Activated CD4-positive, alpha-beta memory T cell treated with anti-CD3 and anti-CD28 coated beads for 36 hours (primary cell): ENCODE measurements at places on chromosomes 13 and 19.

GRCh38 chr19:9565900-9566705 lies 18.2 kb downstream of the ZNF121 start:
- DNase-seq = no peak
- H3K4me1 ChIP-seq = no peaks in the 10 kb centered on the region
- H3K27me3 ChIP-seq = no peaks in the 10 kb centered on the region

GRCh38 chr19:10935371-10936059 lies 6.9 kb downstream of the TIMM29 start:
- no peak overlapping the region for H3K27ac ChIP-seq
- no peak overlapping the region for H3K4me3 ChIP-seq
- H3K27me3 ChIP-seq = no peaks in the 10 kb centered on the region
- no peak for DNase-seq
- H3K36me3 ChIP-seq = peaks cover 3% of the 10 kb centered on the region

- H3K36me3 ChIP-seq = no peaks in the 10 kb centered on the region
- no peak overlapping the region for H3K27ac ChIP-seq
- peaks cover 16% of the 10 kb centered on the region for H3K4me1 ChIP-seq
- H3K4me3 ChIP-seq = no peak overlapping the region
These were observed 33.8 kb upstream of the MYO16 start for GRCh38 chr13:108595436-108596274.

DNA sequence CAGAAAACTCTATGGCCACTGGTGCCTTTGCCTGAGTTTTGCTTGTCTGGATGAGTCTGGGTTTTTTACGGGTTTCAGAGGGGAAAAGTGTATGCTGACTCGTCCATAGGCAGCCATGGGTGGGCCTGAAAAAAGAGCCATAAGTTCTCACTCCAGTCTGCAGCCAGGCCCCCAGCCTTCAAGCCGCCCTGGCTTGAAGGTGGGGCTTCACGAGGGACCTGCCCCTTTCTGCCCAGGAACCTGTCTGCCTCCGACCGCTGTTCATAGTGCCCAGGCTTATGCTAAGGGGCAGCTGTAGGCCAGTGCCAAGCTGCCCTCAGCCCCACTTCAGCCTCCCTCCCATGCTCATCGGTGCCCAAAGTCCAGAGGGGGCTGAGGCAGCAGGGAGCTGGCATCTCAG lies 385.2 kb downstream of the PCDH9 start:
- DNase-seq = no peak
- H3K4me3 ChIP-seq = no peak overlapping the region
- no peaks in the 10 kb centered on the region for H3K4me1 ChIP-seq
- no peak overlapping the region for H3K27ac ChIP-seq

GRCh38 chr19:11410682-11411081 lies 8.4 kb downstream of the RGL3 start:
- H3K27ac ChIP-seq = no peak overlapping the region
- H3K4me3 ChIP-seq = no peak overlapping the region
- H3K27me3 ChIP-seq = peaks cover 11% of the 10 kb centered on the region
- no peak for DNase-seq
- H3K36me3 ChIP-seq = no peaks in the 10 kb centered on the region

DNA sequence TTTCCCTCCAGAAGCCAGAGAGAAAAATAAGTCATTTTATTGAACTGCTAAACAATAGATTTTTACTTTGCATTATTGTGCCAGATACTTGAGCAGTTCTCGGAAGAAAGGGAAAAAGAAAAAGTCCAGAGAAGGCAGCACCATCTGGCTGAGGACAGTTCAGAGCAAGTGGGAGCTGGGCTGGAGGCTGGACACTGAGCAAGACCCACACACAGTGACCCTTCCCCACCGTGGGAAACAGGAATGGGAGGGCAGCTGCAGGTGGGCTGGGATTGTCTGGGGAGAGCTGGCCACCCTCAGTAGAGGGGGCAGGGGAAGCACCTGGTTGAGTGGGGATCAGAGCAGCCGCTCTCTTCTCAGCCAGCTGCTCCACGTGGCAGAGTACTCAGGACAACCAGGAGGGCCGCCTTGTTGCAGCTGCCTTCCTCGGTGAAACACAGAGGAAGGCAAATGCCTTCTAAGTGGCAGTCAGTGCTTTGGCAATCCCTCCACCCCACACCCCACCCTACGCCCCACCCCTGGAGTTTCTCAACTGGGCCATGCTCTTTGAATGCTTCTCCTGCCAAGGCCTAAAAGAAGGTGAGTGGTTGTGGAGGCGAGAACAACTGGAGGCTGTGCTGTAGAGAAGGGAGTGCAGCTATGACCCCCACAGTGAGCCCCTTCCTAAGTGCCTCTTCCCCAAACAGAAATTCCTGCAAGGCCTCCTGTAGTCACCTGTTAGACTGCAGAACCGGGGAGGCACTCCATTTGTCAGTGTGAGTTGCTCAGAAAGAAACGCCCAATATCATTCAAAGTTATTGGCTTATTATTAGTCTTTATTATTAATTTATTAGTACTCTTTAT lies 179.3 kb downstream of the ZIC5 start:
- H3K4me1 ChIP-seq = no peaks in the 10 kb centered on the region
- H3K36me3 ChIP-seq = peaks cover 4% of the 10 kb centered on the region
- H3K27me3 ChIP-seq = no peaks in the 10 kb centered on the region
- H3K4me3 ChIP-seq = no peak overlapping the region

DNA sequence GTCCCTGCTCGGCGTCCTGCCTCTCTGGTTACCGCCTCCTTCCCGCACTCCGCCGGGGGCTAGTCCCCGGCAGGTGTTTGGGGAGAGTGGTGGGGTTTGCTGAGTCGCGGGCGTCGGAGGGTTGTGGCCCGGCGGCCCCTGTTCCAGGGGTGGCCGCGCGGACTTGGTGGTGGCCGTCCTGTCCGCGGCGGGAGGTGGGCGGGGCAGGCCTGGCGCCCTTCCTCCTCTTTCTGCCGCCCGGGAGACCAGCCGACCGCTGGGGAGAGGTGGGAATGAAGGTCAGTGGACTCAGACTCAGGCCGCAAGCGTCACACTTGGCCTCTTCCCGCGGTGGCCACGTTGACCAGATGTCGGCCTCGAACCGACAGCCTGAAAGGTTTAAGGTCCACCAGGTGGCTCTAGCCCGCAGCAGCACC lies 61.8 kb downstream of the ZNF723 start:
- H3K27ac ChIP-seq = no peak overlapping the region
- no peak overlapping the region for H3K4me3 ChIP-seq
- no peak for DNase-seq
- H3K4me1 ChIP-seq = no peaks in the 10 kb centered on the region
- H3K27me3 ChIP-seq = no peaks in the 10 kb centered on the region

DNA sequence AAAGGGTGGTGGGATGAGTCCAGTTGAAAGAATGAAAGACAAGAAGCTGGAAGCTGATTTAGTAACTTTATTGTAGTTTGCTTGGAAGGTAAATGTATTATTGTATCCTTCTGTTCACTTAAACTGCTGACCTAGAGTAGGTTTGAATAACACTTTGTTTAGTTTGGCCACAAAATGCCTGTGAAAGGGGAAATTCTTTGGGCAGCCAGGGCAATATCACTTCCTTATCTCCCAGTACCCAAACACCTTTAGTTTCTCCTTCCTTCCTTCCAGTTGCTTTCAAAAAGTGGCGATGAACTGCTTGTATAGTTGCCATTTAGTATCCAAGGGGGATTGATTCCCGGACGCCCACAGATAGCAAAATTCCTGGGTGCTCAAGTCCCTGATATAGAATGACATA lies 120.1 kb downstream of the PAN3 start:
- DNase-seq = no peak
- peaks cover 2% of the 10 kb centered on the region for H3K4me1 ChIP-seq
- H3K36me3 ChIP-seq = peaks cover 28% of the 10 kb centered on the region
- no peak overlapping the region for H3K4me3 ChIP-seq

- no peaks in the 10 kb centered on the region for H3K36me3 ChIP-seq
- DNase-seq = no peak
- no peaks in the 10 kb centered on the region for H3K27me3 ChIP-seq
- H3K4me1 ChIP-seq = no peaks in the 10 kb centered on the region
- H3K4me3 ChIP-seq = no peak overlapping the region
These were observed 126.9 kb downstream of the SPRY2 start for GRCh38 chr13:80214050-80214449.

GRCh38 chr13:70694996-70695715 lies 586.9 kb upstream of the KLHL1 start:
- no peak for DNase-seq
- no peaks in the 10 kb centered on the region for H3K27me3 ChIP-seq
- H3K36me3 ChIP-seq = no peaks in the 10 kb centered on the region
- H3K4me1 ChIP-seq = no peaks in the 10 kb centered on the region
- H3K4me3 ChIP-seq = no peak overlapping the region

DNA sequence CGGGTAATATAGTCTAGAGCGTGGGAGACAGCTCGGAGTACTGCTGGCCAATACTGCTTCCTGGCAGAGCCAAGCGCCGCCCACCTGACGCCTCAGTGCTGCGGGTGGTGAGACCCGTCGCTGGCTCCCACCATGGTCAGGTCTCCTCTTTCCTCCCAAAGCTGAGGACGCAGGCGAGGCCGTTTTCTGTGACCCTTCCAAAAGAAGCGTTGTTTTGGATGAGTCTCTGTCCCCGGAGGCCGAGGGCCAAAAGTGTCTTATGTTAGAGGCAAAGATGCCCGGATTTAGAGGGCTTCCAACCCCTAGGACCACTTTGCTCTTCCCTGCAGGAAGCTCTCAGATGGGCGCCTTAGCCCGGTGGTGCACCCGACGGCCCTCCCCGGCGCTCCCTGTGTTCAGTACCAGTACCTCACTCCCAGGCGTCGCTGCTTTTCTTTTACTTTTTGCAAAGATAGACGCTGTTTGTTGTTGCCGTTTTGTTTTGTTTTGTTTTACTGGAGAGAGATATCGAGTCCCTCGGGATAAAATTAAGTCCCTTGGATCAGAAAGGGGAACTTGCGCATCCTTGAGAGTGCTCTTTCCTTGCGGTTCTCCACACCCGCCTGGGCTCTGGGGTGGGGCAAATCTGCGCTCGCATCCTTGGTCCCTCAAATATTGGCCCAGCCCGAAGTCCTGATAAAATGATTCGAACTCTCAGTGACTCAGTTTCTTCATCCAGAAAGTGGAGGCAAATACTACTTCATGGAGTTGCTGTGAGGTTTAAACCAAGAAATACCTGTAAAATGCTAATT lies 7.0 kb downstream of the PDX1 start:
- peaks cover 85% of the 10 kb centered on the region for H3K27me3 ChIP-seq
- peaks cover 25% of the 10 kb centered on the region for H3K4me1 ChIP-seq
- peak; percentile 14 for DNase-seq
- H3K36me3 ChIP-seq = no peaks in the 10 kb centered on the region
- H3K4me3 ChIP-seq = no peak overlapping the region
- H3K27ac ChIP-seq = no peak overlapping the region

GRCh38 chr13:110354123-110354627 lies 47.1 kb downstream of the COL4A2 start:
- no peaks in the 10 kb centered on the region for H3K4me1 ChIP-seq
- no peak overlapping the region for H3K27ac ChIP-seq
- no peak overlapping the region for H3K4me3 ChIP-seq
- peaks cover 2% of the 10 kb centered on the region for H3K27me3 ChIP-seq

DNA sequence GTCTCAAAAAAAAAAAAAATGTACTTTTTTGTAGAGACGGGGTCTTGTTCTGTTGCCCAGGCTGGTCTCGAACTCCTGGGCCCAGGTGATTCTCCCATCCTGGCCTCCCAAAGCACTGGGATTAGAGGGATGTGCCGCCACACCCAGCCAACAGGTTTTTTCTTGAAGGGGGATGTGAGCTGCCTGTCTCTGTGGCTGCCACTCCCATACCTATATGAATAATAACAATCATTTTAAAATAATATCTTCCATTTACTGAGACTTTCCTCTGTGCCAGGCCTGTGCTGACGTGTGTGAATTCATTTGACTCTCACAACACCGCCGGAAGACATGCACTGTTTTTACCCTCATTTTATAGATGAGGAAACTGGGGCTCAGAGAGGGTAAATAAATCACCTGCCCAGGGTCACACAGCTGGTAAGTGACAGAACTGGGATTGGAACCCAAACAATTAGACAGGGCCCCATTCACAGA lies 7.2 kb upstream of the BCL3 start:
- H3K4me1 ChIP-seq = peaks cover 23% of the 10 kb centered on the region
- H3K27me3 ChIP-seq = no peaks in the 10 kb centered on the region

GRCh38 chr19:52638601-52639000 lies 446 bp upstream of the ZNF83 start:
- H3K4me3 ChIP-seq = peak overlapping the region; percentile 89
- peaks cover 10% of the 10 kb centered on the region for H3K4me1 ChIP-seq
- H3K36me3 ChIP-seq = peaks cover 10% of the 10 kb centered on the region
- no peaks in the 10 kb centered on the region for H3K27me3 ChIP-seq
- H3K27ac ChIP-seq = no peak overlapping the region

- no peak overlapping the region for H3K4me3 ChIP-seq
- H3K27ac ChIP-seq = no peak overlapping the region
- H3K4me1 ChIP-seq = no peaks in the 10 kb centered on the region
- H3K36me3 ChIP-seq = peaks cover 29% of the 10 kb centered on the region
- no peak for DNase-seq
- H3K27me3 ChIP-seq = no peaks in the 10 kb centered on the region
These were observed 30.5 kb downstream of the MTRF1 start for GRCh38 chr13:41232578-41233480.

- H3K36me3 ChIP-seq = peaks cover 12% of the 10 kb centered on the region
- peaks cover 17% of the 10 kb centered on the region for H3K4me1 ChIP-seq
- no peaks in the 10 kb centered on the region for H3K27me3 ChIP-seq
- H3K27ac ChIP-seq = no peak overlapping the region
These were observed 86.8 kb downstream of the UBL3 start for GRCh38 chr13:29763436-29764180.

- DNase-seq = no peak
- H3K4me1 ChIP-seq = no peaks in the 10 kb centered on the region
- H3K27me3 ChIP-seq = no peaks in the 10 kb centered on the region
- H3K36me3 ChIP-seq = no peaks in the 10 kb centered on the region
- H3K4me3 ChIP-seq = no peak overlapping the region
These were observed 229.8 kb upstream of the MAB21L1 start for GRCh38 chr13:35706281-35706680.

DNA sequence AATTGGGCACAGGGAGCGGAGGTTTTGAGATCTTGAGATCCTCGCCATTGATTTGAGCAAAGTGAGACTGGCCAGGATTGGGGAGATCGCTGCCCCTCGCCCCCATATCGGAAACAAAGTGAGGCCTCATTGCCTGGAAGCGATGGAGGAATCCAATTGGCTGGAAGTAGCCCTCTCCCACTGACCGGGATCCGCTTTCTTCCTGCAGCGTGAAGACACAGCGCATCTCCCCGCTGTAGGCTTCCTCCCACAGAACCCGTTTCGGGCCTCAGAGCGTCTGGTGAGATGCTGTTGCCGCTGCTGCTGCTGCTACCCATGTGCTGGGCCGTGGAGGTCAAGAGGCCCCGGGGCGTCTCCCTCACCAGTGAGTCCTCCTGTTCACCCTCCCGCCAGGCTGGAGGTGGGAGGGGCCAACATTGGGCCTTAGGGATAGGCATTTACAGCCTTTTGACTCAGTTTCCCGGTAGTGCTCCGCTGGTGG lies 438 bp downstream of the PRKCSH start:
- H3K4me1 ChIP-seq = peaks cover 26% of the 10 kb centered on the region
- DNase-seq = peak; percentile 35
- H3K27me3 ChIP-seq = no peaks in the 10 kb centered on the region
- peak overlapping the region; percentile 95 for H3K27ac ChIP-seq
- H3K4me3 ChIP-seq = peak overlapping the region; percentile 99
